Eye (tissue), 1 donor: ENCODE measurements at places on chromosomes 16 and 17.

GRCh38 chr17:57356719-57357391, 100.5 kb downstream of the MSI2 start:
- DNase-seq, result peak; percentile 87

DNA sequence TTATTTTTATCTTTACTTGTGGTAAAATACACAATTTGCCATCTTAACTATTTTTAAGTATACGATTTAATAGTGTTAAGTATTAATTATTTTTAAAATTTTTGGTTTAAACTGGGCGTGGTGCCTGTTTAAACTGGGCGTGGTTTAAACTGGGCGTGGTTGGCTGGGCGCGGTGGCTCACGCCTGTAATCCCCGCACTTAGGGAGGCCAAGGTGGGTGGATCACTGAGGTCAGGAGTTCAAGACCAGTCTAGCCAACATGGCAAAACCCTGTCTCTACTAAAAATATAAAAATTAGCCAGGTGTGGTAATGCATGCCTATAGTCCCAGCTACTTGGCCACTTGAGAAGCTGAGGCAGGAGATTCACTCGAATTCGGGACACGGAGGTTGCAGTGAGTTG, 4.0 kb upstream of the CCDC43 start:
- DNase-seq, result no peak

GRCh38 chr17:78737332-78737731, 44.7 kb downstream of the CYTH1 start:
- no peak for DNase-seq

DNA sequence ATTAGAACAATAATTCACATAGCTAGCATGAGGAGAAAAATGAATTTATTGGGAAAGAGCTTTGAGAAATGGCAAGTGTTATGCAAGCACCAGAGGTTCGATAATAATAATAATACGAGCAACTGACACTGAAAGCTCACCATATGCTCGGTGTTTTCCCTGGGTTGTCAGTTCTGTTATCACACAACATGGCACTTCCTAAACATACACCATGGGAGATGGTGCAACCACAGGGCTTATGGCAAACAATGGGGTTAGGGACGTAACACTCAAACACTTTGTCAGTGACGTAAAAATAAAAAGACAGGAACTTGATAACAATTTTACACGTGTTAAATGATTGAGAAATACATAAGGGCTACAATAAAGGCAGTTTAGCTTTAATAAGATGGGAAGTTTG, 23.7 kb downstream of the OR1D5 start:
- no peak for DNase-seq
